ENCODE measurements at places on chromosomes 7 and 10.
A peak's percentile ranks its signal among the peaks of the same experiment; 100 is the strongest.

DNA sequence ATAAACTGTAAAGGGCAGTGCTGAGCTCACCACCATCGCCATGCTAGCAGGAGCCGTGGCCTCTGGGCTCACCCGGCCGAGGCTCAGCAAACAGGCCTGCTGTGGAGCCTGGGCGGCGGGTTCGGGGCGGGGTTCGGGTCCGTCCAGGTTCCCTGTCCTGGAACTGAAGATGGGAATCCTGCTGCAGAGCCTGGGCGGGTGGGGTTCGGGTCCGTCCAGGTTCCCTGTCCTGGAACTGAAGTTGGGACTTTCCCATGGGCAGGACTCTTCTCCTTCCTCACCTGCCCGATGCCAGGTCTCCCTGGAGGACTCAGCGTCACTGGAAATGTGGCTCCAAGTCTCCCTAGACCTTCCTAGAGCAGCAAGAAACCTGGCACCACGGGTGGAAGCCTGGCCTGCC is 36.6 kb downstream of the EN2 start:
- no peak for DNase-seq

DNA sequence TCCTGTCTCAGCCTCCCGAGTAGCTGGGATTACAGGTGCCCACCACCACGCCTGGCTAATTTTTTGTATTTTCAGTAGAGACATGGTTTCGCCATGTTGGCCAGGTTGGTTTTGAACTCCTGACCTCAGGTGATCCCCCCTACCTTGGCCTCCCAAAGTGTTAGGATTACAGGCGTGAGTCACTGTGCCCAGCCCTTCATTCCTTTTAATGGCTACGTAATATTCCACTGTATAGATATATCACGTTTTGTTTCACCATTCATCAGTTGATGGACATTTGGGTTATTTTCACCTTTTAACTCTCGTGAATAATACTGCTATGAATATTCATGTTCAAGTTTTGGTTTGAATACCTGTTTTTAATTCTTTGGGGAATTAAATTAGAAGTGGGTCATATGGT is 44.6 kb upstream of the CYCS start:
- no peak for DNase-seq

GRCh38 chr10:8088504-8088903 is 34.0 kb downstream of the GATA3 start:
- peak; percentile 30 for DNase-seq

- DNase-seq, result no peak
Observed at GRCh38 chr7:151008143-151008510, 16.2 kb downstream of the ATG9B start.

- DNase-seq, result no peak
Observed at GRCh38 chr10:80588546-80588945, 50.8 kb downstream of the SH2D4B start.

- DNase-seq, result no peak
Observed at GRCh38 chr10:86888585-86889381, 68.6 kb downstream of the MMRN2 start.

DNA sequence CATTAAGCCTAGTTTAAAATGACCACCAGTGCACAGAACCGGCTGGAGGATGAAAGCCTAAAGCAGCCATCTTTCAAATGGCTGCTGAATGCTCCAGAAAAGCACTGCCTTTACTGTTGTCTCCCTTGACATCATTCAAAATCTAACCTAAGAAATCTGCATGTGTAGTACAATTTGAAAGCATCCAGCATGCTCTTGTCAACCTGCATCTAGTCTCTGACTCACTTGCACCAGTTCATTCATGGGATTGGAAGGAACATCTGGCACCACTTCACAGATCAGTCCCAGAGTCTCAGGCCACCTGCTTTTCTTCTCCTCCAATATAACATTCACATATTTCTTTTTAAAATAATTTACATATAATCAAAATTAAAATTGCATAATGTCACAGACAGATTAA is 76.2 kb downstream of the RNF133 start:
- DNase-seq, result no peak

DNA sequence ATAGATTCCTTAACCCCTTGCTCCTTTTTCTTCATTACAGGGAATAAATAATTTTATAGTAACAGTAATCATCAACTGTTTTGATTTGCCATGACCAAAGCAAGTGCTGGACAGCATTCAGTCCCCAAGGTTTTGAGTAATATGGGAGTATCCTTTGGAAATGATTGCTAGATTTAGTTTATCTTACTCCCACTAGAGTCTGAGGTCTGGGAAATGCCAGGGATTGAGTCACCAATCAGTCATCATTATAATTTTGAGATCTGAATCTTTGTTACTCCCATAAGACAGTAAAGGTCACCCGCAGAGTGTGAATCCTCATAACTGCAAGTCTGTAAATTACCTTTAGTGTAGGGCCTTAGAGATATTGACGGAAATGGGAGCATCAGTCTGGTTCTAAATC is 133.7 kb upstream of the SEMA3E start:
- no peak for DNase-seq

DNA sequence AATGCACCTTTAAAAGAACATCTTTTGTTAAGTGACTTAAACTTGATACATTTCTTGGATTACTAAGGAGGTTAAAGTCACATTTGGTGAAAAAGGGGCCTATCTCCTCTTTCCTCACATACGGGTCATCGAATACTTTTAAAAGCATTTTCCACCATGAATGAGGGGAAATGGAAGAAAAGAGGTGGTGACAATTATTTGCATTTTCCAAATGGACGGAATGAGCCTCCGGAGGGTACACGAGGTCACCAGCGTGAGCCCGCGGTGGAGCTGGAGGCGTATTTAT is 1.0 kb upstream of the BMPR1A start:
- DNase-seq, result no peak

DNA sequence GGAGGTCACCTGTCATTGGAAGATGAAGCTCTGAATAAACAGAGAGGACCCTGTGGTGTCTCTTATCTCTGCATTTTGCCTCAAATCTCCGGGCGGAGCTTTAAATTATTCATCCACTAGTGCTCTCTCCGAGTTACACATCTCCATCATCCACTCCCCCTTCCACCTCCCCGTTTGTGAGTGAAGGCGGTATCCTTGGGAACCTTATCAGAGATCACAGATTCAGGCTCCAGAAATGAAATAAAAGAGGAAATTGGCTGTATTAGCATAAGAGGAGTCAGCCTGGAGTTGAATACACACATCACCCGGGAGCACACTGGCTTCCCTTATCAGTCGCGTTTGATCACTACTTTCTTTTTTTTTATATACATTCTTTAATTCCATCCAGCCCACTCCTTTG is 1184.8 kb downstream of the GATA3 start:
- DNase-seq, result no peak

DNA sequence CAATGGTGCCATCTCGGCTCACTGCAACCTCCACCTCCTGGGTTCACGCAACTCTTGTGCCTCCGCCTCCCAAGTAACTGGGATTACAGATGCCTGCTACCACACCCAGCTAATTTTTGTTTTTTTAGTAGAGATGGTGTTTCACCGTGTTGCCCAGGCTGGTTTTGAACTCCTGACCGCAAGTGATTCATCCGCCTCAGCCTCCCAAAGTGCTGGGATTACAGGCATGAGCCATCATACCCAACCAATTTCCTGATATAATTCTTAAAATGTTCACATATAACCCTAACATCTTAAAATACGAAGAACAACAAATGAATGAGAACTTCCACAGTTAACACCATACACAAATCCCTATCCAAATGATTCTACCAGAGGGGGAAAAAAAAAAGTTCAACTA is 31.2 kb downstream of the BAIAP2L1 start:
- no peak for DNase-seq

- no peak for DNase-seq
Observed at GRCh38 chr10:125009661-125010161, 67.8 kb downstream of the ZRANB1 start.

DNA sequence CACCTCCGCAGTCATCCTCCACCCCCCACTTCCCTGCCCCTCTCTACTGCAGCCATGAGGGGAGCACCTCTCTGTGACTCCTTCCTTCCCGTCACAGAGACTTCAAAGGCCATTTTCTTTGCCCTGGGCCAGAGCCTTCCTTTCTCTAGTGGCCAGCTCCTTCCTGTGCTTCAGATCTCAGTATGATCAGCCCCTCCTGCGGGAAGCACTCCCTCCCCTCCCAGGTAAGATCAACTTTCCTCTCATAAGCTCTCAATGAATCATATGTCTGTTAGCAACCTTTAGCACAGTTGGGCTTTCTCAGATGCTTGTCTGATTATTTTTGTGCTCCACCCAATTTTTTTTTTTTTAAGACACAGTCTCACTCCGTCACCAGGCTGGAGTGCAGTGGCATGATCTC is 241.0 kb upstream of the PRSS1 start:
- DNase-seq, result no peak

DNA sequence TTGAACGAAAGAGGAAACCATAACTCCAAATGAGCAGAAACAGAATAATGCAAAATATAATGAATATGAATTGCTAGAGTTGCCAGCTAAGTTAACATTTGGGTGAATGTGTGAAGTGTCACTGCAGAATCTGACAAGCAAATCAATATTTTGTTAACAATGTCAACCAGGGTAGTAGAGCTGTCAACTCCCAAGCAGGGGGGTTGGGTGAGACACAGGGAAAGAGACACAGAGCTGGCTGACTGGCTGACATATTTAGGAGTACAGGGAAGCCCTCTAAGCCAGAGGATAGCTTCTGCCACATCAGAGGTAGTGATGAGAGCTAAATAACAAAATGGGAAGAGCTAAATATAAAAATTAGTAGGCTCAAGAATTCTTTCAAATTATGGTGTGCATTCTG is 393.1 kb upstream of the KCND2 start:
- no peak for DNase-seq

DNA sequence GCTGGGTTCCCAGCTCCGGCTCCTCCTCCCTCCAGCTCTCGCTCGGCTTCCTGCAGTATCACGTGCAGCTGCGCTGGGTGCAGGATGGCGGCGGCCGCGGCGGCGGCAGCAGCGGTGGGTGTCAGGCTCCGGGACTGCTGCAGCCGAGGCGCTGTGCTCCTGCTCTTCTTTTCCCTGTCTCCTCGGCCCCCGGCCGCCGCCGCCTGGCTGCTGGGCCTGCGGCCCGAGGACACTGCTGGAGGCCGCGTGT is at the start of gene CNNM1:
CNNM1 (plus strand) TSS at position 53 of the 250 bp plus-strand sequence; CDS start at position 85, 32 bp downstream.
- peak; percentile 46 for DNase-seq

- DNase-seq, result no peak
Observed at GRCh38 chr7:151017370-151017952, 6.8 kb downstream of the ATG9B start.

DNA sequence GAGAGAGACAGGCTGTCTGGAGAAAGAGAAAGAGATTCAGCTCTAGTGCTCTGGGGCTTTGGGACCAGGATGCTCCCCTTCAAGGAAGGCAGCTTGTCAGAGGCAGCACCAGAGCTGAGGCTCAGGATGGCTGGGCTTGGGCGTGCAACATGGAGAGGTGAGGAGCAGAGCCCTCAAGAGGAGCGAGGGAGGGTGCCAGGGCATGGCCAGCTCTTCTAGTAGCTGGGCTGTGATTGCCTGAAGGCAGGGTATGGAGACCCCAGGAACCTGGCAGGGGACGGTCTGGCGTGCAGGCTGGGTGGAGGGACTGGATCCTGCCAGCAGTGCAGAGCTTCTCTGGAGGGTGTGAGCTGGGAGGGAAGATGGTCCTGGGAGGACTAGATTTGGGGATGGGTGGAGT is 40.2 kb downstream of the ANTXRL start:
- DNase-seq, result no peak

DNA sequence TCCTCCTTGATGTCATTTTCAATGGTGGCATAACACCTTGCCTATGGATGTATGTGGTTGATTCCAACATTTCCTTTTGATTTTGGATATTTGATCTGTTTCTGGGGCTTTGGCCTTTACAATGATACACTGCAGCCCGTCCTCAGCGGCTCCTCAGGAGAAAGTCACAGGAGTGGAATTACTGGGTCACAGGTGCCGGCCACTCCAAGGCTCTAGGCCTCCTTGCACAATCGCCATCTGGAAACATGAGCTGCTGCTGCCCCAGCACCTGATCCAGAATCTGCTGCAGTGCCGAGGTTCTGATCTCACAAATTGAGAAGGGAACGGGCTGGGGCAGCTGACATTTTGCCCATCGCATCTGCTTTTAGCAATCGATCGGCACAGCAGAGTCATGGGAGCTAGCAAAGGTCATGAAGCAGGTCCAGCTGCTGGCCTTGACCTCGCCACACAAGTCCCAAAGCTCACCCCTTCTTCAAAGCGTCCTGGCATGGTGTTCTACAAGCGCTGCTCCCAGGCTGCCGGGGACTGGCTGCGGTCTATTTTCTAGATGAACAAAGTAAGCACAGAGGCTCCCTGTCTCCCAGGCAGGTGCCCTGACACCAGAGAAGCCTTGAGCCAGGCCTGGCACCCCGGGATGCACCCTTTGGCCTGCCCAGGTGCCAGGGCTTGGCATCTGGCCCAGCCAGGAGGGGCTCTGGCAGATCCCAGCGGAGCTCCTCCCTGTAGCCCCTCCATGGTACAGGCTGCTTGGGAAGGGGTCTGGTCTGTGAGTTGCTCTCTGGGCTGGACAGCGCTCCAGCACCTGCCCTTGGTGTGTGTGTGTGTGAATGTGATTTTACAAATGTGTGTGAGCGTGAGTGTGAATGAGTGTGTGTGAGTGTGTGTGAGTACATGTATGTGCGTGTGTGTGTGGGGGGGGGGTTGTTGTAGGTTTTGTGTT is 201.8 kb downstream of the GLRX3 start:
- DNase-seq, result no peak

DNA sequence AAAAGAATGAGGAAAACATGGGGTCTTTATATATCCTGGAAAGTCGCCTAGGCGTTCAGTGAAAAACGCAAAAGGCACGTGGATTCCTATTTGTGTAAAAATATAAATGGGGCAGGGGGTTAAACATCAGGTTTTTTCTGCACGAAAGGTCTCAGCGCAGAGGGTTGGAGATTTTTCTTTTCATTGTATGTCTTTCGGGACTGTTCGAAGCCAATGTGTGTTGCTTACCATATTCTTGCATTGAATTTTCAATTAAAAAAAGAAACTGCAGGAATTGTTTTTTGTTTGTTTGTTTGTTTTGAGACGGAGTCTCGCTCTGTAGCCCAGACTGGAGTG is 169.2 kb downstream of the UBE2H start:
- DNase-seq, result no peak

- DNase-seq, result no peak
Observed at GRCh38 chr10:78371136-78371535, 337.5 kb downstream of the RPS24 start.

DNA sequence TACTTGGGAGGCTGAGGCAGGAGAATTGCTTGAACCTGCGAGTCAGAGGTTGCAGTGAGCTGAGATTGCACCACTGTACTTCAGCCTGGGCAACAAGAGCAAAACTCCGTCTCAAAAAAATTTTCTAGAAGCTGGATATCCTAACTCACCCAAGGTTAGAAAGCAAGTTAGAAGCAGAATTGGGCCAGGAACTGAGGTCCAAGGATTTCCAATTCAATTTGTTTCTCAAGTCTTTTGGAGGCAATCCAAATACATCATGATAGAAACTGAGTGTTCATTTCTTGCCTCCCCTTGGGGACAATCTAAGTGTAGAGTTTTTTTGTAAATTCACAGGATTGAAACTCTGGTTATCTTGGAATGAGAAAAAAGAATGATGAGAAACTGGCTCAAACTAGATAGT is 45.5 kb downstream of the LAMB1 start:
- DNase-seq, result no peak

GRCh38 chr10:5493691-5494090 is 5.7 kb downstream of the CALML5 start:
- DNase-seq, result no peak

GRCh38 chr7:18408461-18408860 is 87.1 kb upstream of the HDAC9 start:
- DNase-seq, result no peak

All from activated CD4-positive, alpha-beta T cell treated with anti-CD3 and anti-CD28 coated beads, Interleukin-2, amount 50 U/mL, for 48 hours (primary cell).